ENCODE measurements at places on chromosomes 16 and 17. TPM values are rescaled to one million over a fixed set of nuclear protein-coding genes. Genes with fewer than 3 reads are reported as not detected.

The CETP gene
- total RNA-seq, result not detected

The NOD2 gene
- not detected for total RNA-seq

The CDRT15L2 gene
- not detected for total RNA-seq

DNA sequence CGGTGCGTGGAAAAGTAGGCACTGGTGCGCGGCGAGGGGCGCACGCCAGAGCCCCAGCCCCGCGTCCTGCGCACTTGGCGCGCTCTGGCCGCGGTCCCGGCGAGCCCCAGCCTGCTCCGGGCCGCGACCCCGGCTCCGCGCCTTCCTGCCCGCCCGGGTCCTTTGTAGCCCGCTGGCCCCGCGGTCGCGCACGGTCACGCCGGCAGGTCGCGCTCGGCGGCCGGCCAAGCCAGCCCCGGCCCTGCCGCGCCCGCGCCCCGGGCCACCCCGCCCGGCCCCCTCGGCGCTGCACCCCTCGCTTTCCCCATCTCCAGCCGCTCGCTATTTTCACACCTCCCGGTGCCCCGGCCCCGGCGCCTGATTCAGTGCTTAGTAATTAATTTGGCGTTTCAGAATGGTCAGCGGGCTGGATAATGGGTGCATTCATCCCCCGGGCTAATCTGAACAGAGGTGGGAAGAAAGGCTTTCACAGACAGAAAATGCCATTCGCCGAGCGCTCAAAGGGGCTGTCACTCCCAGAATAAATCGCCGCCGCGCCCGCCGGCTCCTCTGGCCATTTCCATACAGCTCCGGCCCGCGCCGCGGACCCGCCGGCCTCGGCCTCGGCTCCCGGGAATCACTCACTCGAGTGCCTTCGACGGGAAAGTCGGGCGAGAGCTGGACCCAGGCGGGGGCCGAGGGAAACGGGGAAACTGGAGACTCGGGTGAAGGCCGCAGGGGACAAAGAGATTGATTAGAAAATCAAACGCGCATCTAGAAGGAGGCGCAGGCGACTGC is 17.8 kb upstream of the NTN1 start:
- H3K27me3 ChIP-seq, result peaks cover 8% of the 10 kb centered on the region
- no peaks in the 10 kb centered on the region for H3K4me1 ChIP-seq
- H3K27ac ChIP-seq, result no peak overlapping the region
- H3K4me3 ChIP-seq, result no peak overlapping the region

The TM4SF5 gene
- total RNA-seq, result not detected

The USP6 gene
- 0.16 TPM for total RNA-seq

DNA sequence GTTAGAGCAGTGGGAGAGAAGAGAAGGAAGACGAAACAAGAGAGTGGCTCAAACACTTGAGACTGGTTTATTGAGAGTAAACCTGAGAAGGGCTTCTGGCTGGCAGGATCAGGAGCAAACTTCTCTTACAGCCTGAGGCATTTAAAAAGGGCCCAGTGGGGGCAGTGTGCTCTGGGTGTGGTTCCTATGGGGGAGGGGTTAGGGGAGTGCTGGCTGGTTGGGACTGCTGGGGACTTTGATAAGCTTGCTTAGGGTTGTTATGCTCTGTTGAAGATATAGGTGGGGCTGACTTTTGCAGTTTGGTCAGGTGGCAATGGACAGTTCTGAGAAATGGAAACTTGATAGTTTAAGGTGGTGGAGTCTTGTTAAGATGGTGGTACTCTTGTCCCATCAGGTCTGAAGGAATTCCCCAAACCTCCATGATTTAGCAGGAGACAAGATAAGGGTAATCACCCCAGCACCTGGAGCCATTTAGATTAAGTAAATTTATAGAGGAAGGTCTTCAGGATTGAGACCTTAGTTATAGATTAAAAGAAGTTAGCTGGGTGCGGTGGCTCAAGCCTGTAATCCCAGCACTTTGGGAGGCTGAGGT is 79.3 kb downstream of the EMP2 start:
- H3K27ac ChIP-seq, result no peak overlapping the region
- no peaks in the 10 kb centered on the region for H3K27me3 ChIP-seq
- H3K4me3 ChIP-seq, result no peak overlapping the region

GRCh38 chr16:81283044-81283443 is 31.7 kb upstream of the GAN start:
- H3K27me3 ChIP-seq, result peaks cover 23% of the 10 kb centered on the region
- no peaks in the 10 kb centered on the region for H3K36me3 ChIP-seq
- peaks cover 16% of the 10 kb centered on the region for H3K4me1 ChIP-seq
- no peak overlapping the region for H3K4me3 ChIP-seq

DNA sequence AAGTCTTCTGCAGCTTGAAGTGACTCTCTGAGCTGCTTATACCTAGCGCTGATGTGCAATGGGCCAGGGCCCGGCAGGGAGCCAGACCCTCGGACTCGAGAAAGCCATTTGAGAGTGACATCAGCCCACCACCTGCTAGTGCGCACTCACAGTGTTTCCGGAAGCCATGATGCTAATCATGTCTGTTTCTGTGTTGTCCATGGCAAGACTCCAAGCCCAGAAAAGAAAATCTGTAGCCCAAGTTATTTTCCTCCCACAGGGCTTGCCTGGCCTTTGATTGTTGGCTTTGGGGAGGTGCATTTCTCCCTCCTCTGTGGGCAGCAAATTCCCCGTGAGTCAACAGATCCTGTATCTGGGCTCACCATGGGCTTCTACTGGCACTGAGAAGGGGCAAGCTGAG is 1.8 kb upstream of the CDRT4 start:
- no peak overlapping the region for H3K27ac ChIP-seq
- H3K4me1 ChIP-seq, result no peaks in the 10 kb centered on the region
- H3K4me3 ChIP-seq, result no peak overlapping the region

DNA sequence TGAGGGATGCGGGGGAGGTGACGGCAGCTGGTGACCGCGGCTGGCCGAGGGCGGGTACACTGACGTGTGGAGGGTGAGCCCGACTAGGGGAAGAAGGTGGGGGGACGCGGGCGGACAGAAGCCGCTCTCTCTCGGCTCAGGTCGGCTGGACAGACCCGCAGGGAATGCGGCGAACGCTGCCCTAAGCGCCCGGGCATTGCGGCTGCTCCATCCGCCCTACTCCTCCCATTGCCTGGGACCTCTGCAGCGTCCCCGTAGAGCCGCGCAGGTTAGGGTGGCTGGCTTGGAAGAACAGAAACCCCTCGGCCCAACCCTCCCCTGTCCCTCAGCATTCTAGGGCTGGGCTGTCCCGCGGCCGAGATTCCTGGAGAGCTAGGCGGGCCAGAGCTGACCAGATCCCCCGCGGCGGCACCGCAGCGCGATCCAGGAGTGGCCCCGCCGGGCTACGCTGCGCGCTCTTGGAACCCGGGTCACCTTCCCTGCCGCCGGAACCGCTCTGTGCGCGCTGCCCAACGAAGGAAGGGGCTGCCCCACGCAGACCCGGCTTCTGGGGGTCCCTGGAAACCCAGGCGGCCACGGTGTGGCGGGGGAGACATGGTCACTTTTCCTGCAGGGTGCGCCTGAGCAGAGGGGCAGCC is 3.0 kb downstream of the DLX4 start:
- no peak overlapping the region for H3K4me3 ChIP-seq
- no peaks in the 10 kb centered on the region for H3K36me3 ChIP-seq
- peaks cover 3% of the 10 kb centered on the region for H3K4me1 ChIP-seq
- peaks cover 70% of the 10 kb centered on the region for H3K27me3 ChIP-seq

DNA sequence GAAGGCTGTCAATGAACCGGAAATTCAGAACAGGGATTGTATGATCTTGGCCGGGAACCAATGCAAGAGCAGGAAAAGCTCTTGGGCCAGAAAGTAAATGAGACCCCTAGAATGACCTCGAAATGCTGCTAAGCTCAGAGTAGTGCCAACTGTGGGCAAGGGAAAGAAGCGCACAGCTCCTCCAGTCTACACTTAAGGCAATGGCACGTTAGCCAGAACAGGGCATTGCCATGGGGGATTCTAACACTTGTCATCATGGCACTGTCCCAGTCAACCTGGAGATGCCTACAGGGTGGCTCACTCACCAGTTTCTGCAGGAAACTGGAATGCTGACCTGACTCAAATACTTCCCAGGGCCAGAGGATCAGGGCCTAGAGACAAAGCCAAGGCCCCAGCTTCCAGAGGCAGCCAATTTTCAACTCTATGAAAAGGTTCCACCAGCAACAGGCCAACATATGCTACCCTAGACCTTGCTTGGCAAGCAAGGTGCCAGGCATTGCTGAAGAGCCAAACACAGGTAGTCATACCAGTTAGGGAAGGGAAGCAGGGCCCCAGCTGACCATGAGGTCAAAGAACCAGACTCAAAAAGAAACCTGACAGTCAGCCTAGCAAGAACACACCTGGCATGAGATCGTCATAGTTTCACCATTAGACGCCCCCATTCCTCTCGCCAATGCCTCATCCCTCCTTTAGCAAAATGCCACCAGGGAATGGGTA is 34.9 kb downstream of the ARHGAP17 start:
- H3K36me3 ChIP-seq, result peaks cover 41% of the 10 kb centered on the region
- H3K4me3 ChIP-seq, result no peak overlapping the region
- peaks cover 88% of the 10 kb centered on the region for H3K4me1 ChIP-seq

The KRTAP17-1 gene
- total RNA-seq, result not detected

DNA sequence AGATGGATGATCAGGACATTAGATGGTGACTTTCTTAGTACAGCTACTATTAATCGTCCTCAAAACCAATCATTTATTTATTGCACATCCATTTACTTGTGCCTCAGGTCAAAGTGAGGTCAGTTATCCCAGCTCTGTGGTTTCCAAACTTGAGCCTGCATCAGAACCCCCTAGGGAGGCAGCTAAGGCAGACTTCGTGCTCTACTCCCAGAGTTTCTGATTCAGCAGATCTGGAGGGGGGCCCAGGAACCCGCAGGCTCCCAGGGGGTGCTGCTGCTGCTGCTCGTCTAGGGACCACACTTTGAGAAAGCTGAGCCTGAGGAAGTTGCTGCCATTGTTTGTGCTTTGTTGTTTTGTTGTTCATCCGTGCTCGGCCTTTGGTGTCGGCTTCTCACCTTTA is 44.0 kb upstream of the CLEC18B start:
- peaks cover 8% of the 10 kb centered on the region for H3K4me1 ChIP-seq
- peaks cover 44% of the 10 kb centered on the region for H3K36me3 ChIP-seq

The FA2H gene
- not detected for total RNA-seq

Measured in HFFc6 (cell line).